Activated T-helper 1 cell treated with anti-CD3 and anti-CD28 coated beads, Interleukin-12 subunit alpha, Interleukin-12 subunit beta, Interleukin-2, Interleukin-4 antibody, amounts not matched to agents 30 ng/mL and 10 ng/mL and 1 ng/mL, durations not matched to agents 14 hours and 24 hours and 36 hours (primary cell): ENCODE measurements at places on chromosomes 5 and 9. TPM values are rescaled to one million over a fixed set of nuclear protein-coding genes. Genes with fewer than 3 reads are reported as not detected.
A peak's percentile ranks its signal among the peaks of the same experiment; 100 is the strongest.

- H3K36me3 ChIP-seq, result no peaks in the 10 kb centered on the region
- no peak for DNase-seq
- no peak overlapping the region for H3K27ac ChIP-seq
- peaks cover 15% of the 10 kb centered on the region for H3K27me3 ChIP-seq
Measured at GRCh38 chr9:101706997-101707396, 31.4 kb downstream of the GRIN3A start.

C5orf34 gene
- total RNA-seq, result 5.3 and 5.5 TPM in 2 replicates

DNA sequence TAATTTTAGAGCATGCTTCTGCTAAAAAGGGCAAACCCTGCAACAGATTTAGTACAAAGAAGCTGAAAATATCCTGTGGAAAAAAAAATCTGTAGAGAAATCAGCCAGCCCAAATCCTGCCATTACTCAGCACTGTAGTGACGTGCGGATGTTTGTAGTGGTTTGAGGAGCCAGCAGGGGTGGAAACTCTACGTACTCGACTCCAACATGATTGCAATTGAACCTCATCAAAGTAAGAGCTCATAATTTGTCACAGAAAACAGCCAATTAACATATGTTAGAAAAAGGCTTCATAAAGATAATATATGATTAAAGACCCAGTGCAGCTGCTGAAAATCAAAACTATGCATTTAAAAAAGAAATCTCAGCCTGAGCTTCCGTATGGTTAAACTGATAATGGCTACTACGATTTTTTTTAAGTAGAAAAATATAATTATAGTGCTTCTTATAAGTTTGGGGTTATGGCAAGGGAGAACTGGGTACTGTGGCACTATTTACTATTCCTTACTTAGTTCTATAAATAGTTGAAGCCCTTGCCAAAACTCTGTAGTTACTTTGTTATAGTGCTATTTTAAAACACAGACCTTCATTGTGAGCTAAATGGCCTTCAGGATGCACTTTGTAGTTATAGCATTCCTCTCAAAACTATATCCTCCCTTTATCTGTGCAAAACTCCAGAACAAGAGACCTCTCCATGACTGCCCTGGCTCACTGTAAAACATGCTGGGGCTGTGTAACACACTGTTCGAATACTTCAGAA lies 49.4 kb downstream of the MEF2C start:
- H3K4me1 ChIP-seq, result peaks cover 16% of the 10 kb centered on the region
- H3K27ac ChIP-seq, result no peak overlapping the region
- no peaks in the 10 kb centered on the region for H3K36me3 ChIP-seq
- no peak for DNase-seq

GRCh38 chr5:170075696-170076095 lies 30.0 kb upstream of the FOXI1 start:
- peaks cover 50% of the 10 kb centered on the region for H3K36me3 ChIP-seq
- H3K27me3 ChIP-seq, result no peaks in the 10 kb centered on the region
- no peak for DNase-seq
- no peak overlapping the region for H3K4me3 ChIP-seq

DNA sequence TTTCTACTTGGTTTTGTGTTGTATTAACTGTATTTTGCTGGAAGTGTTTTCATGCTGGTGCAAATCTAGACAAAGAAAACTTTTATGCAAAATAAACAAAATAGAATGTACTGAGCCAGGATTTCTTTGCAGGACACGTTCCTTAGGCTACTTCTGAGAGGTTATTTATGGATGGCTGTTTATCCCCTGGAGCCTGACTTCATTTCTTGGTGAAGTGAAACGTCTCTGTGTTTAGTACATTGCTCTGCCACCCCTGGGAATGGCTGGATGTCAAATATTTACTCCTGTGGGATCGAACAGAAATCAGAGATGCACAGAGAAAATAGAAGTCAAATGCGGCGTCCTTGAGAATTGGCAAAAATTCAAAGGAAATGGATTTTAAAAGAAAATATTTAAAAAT lies 327.1 kb upstream of the MPDZ start:
- DNase-seq, result no peak
- H3K36me3 ChIP-seq, result no peaks in the 10 kb centered on the region
- no peak overlapping the region for H3K4me3 ChIP-seq
- no peaks in the 10 kb centered on the region for H3K4me1 ChIP-seq
- H3K27ac ChIP-seq, result no peak overlapping the region
- no peaks in the 10 kb centered on the region for H3K27me3 ChIP-seq

DNA sequence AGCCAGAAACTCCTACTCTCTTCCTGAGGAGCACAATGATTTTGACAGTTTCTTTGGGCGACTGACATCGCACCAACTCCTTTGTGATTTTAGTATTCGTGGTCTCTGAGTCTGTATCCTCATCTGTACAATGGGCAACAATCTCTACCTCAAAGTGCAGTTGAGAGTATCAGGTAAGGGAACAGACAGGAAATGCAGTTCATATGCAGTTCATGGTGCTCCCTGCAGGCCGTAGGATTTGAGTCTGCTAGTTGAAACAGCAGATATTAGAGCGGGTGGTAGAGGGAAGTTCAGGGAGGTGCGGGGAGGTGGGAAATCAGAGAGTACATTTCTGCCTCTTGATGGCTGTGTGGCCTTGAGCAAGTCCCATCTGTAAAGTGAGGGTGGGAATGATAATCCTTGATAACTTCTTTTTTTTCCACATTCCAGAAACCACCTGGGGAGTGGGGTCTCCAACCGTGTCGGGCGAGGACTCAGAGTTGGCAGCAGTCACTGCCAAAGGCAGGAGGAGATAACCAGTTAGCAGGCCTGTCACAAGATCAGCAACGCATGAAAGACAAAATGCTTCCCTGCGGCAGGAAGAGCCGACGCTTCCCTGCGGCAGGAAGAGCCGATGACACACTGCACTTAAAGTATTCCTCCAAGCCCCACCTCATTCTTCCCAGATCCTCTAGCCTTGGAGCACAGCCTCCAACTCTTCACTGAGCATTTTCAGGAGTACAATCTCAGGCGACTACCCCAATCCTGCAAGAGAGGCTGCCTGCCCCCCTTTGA lies 6.0 kb upstream of the NEK6 start:
- peaks cover 15% of the 10 kb centered on the region for H3K27me3 ChIP-seq
- DNase-seq, result no peak
- H3K27ac ChIP-seq, result no peak overlapping the region
- no peak overlapping the region for H3K4me3 ChIP-seq
- H3K4me1 ChIP-seq, result peaks cover 41% of the 10 kb centered on the region
- no peaks in the 10 kb centered on the region for H3K36me3 ChIP-seq

IFNA2 gene
- not detected in 2 replicates for total RNA-seq

DNA sequence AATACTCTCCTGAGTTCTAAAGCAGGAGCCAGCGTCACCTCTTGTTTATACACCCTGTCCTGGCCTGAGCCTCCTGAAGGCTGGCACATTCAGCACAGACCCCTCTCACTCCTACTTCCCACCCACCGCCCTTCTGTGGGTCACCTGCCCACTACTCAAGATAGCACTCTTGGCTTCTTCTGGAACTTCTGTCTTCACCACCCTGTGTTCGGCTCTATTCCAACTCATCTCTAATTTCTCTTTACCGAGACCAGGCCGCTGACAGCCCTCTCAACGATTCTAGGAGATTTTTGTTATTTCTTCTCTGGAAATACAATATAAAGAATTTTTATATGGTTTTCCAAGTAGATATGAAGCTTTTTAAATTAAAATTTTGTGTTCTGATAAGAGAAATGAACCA lies 57.4 kb downstream of the IRF1 start:
- no peaks in the 10 kb centered on the region for H3K27me3 ChIP-seq
- H3K36me3 ChIP-seq, result peaks cover 44% of the 10 kb centered on the region
- DNase-seq, result no peak
- no peak overlapping the region for H3K4me3 ChIP-seq
- H3K27ac ChIP-seq, result peak overlapping the region; percentile 36

DNA sequence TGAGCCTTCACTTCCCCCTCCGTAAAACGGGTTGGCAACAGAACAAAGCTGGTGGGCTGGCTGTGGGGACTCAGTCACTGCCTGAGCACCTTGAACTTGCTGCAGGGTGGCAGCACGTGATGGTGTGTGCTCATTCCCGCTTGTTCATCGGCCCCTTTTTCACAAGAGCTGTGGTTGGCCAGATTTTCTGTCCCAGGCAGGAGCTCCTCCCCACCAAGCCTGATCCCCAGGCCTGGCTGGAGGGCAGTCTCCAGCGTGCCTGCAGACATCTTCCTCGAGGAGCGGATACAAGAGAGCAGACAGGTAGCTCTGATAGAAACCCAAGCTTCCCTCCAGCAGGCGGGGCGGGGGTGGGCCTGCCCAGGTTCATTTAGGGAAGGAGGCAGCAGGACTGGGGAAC lies 61.9 kb upstream of the ORM1 start:
- H3K4me3 ChIP-seq, result no peak overlapping the region
- no peaks in the 10 kb centered on the region for H3K36me3 ChIP-seq
- no peaks in the 10 kb centered on the region for H3K4me1 ChIP-seq
- no peaks in the 10 kb centered on the region for H3K27me3 ChIP-seq
- DNase-seq, result no peak

DNA sequence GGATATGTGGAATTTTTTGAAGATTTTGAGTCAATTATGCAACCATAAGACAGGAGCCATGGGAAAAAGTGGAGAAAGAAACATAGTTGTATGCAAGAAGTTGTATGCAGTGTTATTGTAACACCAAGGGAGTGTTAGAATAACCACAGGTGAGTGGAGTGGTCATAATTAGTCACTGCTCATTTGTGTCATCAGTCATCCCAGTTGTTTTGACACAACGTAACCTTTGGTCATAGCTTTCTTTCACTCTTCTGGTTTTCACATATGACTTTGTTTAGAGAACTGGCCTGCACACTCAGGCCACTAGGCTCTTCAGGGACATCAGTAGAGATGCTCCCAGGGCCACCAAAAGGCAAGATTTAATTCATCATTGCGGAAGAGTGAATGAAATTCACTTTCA lies 158.7 kb upstream of the HMHB1 start:
- H3K27me3 ChIP-seq, result peaks cover 6% of the 10 kb centered on the region
- peaks cover 2% of the 10 kb centered on the region for H3K36me3 ChIP-seq
- DNase-seq, result no peak
- H3K4me3 ChIP-seq, result no peak overlapping the region
- peaks cover 8% of the 10 kb centered on the region for H3K4me1 ChIP-seq

SOHLH1 gene
- not detected in 2 replicates for total RNA-seq

GRCh38 chr9:71685394-71685793 lies 82.9 kb downstream of the CEMIP2 start:
- peaks cover 51% of the 10 kb centered on the region for H3K36me3 ChIP-seq
- H3K4me1 ChIP-seq, result peaks cover 57% of the 10 kb centered on the region
- peak; percentile 22 for DNase-seq
- peak overlapping the region; percentile 32 for H3K27ac ChIP-seq
- no peaks in the 10 kb centered on the region for H3K27me3 ChIP-seq
- H3K4me3 ChIP-seq, result peak overlapping the region; percentile 48

PIP5KL1 gene
- 1.1 and 1.2 TPM in 2 replicates for total RNA-seq

SPAG8 gene
- 0.66 and 1.0 TPM in 2 replicates for total RNA-seq

DNA sequence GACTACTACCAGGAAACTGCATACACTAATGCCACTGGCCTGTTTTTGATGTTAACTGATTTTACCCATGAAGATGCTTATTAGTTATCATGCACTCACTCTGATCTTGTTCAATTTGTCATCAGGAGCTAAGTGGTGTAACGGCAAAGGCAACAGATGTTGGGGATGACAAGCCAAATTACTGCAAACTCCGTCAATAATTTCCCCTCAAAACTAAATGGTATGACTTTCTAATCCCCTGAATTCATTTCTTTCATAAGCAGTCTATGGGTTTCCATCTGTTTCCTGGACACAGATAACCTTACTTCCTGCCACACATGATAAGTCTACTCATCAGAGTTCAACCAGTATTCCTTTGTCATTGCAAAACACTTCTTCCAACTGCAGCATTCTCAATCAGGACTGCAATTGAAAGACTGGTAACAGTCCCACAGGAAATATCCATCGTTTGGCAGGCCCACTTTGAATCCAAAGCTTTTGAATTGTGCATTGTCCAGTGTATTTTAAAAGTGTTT lies 96.2 kb upstream of the SMC2 start:
- H3K4me1 ChIP-seq, result no peaks in the 10 kb centered on the region
- no peak for DNase-seq
- no peak overlapping the region for H3K27ac ChIP-seq
- H3K4me3 ChIP-seq, result no peak overlapping the region
- H3K27me3 ChIP-seq, result no peaks in the 10 kb centered on the region
- H3K36me3 ChIP-seq, result no peaks in the 10 kb centered on the region

MEGF9 gene
- 5.4 and 5.9 TPM in 2 replicates for total RNA-seq

KIF4B gene
- 0.05 TPM in 2 replicates for total RNA-seq

- H3K27ac ChIP-seq, result no peak overlapping the region
- no peaks in the 10 kb centered on the region for H3K36me3 ChIP-seq
- no peak overlapping the region for H3K4me3 ChIP-seq
- H3K4me1 ChIP-seq, result peaks cover 5% of the 10 kb centered on the region
- no peak for DNase-seq
Measured at GRCh38 chr9:108854641-108855528, 901 bp downstream of the ACTL7B start.

DNA sequence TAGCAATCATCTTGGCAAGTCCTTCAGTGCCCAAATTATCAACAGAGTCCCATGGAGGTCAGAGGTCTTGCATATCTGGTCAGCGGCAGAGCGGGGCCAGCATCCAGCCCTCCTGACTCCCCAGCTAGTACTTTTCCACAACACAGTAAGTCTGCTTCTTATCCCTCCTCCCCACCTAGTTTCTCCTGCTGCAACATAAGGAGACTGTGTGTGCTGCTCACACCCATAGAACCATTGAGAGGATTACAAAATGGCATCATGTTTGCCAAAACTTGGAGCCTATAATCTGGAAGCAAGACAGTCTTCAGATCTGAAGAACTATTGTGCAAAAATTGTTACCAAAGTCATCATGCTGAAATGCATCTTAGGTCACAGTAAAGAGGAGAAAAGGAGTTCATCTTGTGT lies 125.8 kb upstream of the ZNF366 start:
- no peak for DNase-seq
- no peak overlapping the region for H3K4me3 ChIP-seq
- no peaks in the 10 kb centered on the region for H3K36me3 ChIP-seq
- no peaks in the 10 kb centered on the region for H3K27me3 ChIP-seq
- no peak overlapping the region for H3K27ac ChIP-seq
- H3K4me1 ChIP-seq, result no peaks in the 10 kb centered on the region

DNA sequence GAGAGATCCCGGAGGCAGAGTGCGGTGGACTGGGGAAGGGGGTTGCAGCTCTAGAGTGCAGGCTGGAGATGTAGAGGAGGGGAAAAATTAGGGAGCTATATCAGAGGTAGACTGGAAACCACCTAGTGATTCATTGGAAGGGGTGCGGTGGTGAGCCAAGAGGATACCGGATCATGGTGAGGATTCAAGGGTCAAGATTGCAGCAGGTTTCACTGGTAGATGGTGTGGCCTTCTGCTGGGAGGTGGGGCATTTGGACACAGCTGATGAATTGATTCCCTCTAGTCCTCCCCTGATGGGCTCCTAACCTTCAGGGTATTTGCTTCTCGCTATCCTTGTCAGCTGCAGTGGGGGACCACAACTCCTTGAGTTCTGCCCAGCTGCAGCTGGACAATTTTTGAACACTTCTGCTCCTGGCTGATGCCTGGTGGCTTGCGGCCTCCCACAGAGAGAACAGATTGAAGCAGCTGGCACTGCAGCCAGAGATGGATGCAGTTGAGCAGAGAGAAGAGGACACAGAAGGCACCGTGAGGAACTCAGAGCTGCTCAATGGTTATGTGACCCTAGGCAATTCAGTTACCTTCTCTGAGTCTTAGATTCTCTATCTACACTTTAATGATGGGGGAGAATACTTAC lies 134.4 kb upstream of the ABCA1 start:
- no peak overlapping the region for H3K27ac ChIP-seq
- H3K4me3 ChIP-seq, result no peak overlapping the region
- DNase-seq, result no peak
- H3K27me3 ChIP-seq, result no peaks in the 10 kb centered on the region
- peaks cover 9% of the 10 kb centered on the region for H3K4me1 ChIP-seq
- H3K36me3 ChIP-seq, result no peaks in the 10 kb centered on the region

CCNO gene
- total RNA-seq, result 0.10 and 0.20 TPM in 2 replicates

CDH18 gene
- total RNA-seq, result not detected in 2 replicates

GRCh38 chr9:104748359-104749031 lies 1.0 kb downstream of the NIPSNAP3A start:
- no peak for DNase-seq
- peak overlapping the region; percentile 98 for H3K27ac ChIP-seq
- H3K27me3 ChIP-seq, result peaks cover 2% of the 10 kb centered on the region
- peaks cover 16% of the 10 kb centered on the region for H3K36me3 ChIP-seq
